ENCODE measurements at places on chromosomes 4 and X.

- no peak for DNase-seq
These were observed 178.3 kb downstream of the SNCA start for GRCh38 chr4:89658701-89659024.

DNA sequence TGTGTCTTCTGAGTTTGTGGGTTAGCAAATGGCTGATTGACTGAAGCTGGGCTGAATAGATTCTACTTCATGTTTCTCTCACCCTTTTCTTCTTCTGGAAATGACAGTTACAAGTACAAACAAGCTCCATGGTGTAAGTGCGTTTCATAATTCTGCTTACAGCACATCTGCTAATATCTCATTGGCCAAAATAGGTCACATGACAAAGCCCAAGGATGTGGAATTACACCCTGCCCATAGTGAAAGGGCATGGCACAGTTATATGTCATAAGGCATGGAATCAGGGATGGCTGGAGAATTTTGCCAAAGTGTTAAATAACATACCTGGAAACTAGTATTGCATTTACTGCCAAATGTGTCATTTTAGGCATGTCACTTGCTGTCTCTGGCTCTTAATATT lies 327.2 kb downstream of the NKX6-1 start:
- no peak for DNase-seq

DNA sequence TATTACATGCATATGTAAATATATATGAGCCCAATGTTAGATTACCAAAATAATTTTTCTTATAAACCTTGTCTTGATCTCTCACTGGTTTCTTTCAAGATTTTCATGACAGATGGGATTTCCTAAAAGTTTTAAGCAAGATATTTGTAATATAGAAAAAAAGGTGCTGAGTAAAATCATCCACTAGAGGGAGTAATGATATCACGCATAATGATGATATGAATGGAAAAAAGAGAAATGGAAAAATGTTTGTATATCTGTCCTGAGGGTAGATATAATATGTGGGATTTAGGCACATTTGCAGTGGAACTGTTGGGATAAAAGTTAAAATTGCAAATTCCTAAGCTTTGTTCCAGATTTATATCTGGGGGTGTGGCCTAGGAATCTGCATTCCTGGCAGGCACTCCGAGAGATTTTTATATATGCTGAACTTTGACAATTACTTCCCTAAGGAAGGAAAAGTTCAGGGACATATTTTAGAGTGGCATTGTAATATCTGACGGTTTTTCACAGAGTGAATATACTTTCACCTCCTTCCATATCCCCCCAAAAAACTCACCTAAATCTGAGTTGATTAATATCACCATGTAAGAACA lies 60.5 kb downstream of the TMA16 start:
- peak; percentile 21 for DNase-seq

- no peak for DNase-seq
These were observed 71.4 kb upstream of the UGT8 start for GRCh38 chr4:114527170-114527569.

DNA sequence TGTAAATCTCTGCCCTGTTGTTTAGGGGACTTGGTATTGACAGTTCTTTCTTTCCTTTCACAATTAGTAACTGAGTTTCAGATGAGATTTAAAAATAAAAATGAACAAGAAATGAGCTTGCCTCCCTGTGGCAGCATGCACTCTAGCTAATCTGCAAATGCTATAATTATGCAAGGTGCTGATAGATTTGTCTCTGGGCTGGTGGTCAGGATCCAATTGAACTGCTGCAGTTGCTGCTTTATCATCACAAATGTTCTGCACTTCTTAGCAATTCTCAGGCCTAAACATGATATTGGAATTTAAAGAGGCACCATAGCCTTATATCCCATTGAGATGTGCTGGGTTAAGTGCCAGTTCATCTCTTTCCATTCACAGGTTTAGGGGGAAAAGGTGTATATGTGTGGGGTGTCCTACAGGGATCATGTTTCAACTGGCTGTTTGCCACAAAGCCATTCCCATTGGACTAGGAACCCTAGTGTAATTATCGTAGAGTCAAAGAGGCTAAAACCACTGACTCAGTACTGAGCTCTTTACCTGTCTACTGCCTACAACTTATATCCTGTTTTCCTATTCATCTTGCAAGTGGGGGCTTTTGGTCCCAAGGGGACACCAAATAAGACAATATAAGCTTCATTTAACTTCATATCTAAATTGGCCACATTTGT lies 260.3 kb upstream of the TEX13A start:
- DNase-seq, result no peak

DNA sequence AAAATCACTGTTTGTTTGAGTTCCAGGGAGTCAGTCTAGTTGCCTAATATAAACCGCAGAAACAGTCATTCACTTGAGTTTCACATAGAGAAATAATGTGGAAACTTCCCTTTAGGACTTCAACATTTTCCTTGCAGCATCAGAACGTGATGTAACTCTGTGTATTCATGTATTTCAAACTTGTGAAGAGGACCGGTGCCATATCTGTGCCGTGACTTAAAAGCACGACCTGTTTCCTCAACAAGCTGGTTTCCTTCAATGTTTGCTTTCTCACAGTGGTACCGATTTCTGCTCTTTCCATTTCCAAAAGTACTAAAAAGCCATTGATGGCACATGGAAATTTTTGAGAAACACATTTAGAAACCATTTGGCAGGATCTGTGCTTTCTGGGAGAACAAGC lies 166.6 kb upstream of the RAPGEF2 start:
- no peak for DNase-seq

GRCh38 chrX:78106651-78106986 lies 2.6 kb downstream of the PGK1 start:
- DNase-seq, result peak; percentile 17

GRCh38 chr4:98232202-98232601 lies 29.0 kb upstream of the RAP1GDS1 start:
- no peak for DNase-seq

DNA sequence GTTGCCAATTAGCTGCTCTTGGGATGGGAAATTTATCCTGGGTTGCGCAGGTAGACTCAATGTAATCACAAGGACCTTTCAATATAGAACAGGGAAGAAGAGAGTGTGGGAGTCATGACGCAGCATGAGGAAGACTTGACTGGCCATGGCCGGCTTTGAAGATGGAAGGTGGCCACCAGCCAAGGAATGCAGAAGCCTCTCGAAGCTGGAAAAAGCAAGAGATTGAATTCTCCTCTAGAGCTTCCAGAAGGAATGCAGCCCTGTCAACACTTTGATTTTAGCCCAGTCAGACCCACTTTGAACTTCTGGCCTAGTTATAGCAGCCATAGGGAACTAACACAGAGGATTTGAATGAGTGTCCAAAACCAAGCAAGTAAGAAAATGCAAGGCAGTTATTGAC lies 14.7 kb upstream of the SH3KBP1 start:
- DNase-seq, result no peak

DNA sequence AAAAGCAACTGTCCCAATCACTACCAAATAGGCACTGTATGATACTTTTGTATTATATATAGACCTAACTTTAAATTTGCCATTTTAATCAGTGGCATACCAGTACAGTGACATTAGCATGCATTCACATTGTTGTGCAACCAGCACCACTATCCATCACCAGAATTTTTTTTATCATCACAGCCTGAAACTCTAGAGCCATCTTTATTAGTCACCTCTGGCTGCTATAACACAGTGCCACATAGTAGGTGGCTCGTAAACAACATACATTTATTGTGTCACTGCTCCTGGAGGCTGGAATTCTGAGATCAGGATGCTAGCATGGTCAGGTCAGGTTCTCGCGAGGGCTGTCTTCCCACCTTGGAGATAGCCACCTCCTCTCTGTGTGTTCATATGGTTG lies 188.4 kb upstream of the GALNT7 start:
- no peak for DNase-seq

GRCh38 chrX:45850197-45850774 lies 649.6 kb upstream of the DIPK2B start:
- no peak for DNase-seq

DNA sequence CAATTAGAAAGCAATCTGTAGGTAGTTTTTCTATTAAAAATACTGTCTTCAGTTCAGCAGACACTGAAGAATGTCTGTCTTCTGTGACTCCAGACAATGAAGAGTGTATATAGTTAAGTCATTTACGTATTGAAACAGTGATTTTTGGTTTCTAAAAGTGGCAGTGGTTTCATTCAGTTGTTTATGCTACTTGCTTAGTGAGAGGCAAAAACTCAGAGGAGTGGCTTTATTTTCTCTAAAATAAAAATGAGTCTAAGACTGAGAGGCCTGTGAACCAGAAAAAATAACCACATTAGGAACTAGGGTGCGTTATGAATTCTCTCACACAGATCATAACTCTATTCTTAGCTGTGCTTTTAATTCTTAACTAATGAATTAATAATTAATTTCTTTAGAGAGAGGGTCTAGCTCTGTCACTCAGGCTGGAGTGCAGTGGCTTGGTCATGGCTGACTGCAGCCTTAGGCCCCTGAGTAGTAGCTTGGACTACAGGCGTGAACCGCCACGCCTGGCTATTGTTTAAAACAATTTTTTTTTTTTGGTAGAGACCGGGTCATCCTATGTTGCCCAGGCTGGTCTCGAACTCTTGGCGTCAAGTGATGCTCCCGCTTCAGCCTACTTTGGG lies 31.4 kb downstream of the FREM3 start:
- DNase-seq, result no peak

DNA sequence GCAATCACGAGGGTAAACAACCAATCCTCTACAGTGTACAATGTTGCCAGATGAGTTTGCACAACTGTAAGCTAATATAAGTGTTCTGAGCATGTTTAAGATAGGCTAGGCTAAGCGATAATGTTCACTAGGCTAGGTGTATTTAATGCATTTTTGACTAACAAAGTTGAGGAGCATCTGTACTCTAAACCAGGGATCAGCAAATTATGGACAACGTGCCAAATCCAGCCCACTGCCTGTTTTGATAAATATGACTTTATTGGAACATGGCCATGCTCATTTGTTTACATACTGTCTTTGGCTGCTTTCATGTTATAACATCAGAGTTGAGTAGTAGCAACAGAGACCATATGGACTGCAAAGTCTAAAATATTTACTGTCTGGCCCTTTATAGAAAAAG lies 46.3 kb upstream of the ARHGEF6 start:
- no peak for DNase-seq

DNA sequence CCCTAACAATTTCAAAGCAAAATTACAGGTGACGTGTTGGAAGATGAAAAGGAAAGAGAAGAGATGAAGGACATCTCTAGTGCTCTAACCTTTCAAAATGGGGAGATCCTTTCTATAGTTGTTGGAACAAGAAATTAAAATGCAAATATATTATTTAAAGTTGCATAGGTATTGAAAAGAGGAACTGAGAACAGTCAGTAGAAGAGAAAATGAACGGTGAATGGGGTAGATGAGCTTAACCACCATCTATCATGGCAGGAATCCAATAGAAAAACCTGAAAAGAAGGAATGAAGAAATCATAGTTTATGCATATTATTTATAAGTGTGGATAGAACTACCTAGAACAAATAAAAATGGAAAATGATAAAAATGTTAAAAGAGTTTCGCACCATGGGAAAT lies 42.0 kb downstream of the ANXA5 start:
- no peak for DNase-seq

DNA sequence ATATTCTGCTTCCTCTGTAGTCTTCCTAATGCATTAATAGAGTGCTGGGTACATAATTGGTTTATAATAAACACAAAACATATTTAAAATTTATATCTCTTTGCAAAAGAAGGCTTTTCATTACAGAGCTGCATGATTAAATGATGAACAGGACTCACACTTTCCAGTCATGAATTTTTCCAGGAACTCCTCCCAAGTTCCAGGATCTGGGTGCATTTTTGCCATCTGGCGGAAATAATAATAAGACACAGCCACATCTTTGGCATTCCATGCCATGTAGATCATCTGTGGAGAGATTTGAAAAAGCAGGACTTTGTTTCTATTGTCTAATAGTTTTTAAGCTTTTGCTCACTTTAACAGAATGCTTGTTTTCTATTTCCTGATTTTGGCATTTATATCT lies 40.2 kb upstream of the SULT1B1 start:
- no peak for DNase-seq

GRCh38 chr4:174435974-174436373 lies 86.3 kb downstream of the HPGD start:
- DNase-seq, result no peak

DNA sequence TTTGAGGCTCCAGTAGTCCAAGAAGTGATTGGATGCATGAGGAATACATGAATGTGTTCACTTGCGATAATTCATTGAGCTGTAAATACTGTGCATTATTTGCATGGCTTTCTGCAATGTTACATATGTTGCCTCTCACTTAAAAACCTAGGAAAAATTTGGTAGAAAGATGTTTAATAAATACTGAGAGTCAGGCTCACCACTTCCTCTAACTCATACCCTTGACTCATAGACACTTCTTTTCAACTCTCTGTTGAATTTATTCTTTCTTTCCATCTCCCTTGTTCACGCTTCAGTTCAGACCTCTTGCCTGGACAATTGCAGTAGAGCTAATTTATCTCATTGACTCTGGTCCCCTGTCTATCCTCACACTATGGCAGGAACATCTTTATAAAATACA lies 35.8 kb upstream of the LEF1 start:
- DNase-seq, result no peak

GRCh38 chr4:117134386-117134785 lies 49.0 kb upstream of the TRAM1L1 start:
- no peak for DNase-seq

GRCh38 chr4:25938787-25939186 lies 24.8 kb downstream of the SMIM20 start:
- DNase-seq, result no peak

DNA sequence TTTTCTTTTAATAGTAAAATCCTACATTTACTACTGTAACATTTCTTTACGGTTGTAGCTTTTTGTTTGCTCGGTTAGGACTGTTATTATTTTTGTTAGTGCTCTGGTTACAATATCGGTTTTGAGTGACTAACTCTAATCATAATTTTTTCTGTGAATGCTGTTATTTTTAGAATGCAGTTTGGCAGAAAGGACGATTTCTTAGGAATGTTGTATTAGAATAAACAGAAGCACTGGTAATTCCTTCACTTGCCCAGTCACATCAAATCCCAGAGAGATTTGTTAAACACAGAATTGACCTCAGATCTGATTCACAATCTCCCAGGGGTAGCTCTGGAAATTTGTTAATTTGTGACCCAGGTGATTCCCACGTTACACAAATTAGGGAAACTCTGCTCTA lies 21.7 kb downstream of the DDIT4L start:
- no peak for DNase-seq

GRCh38 chrX:34578237-34578636 lies 78.8 kb downstream of the TMEM47 start:
- no peak for DNase-seq

GRCh38 chr4:48347282-48347921 lies 6.1 kb downstream of the SLAIN2 start:
- DNase-seq, result no peak

DNA sequence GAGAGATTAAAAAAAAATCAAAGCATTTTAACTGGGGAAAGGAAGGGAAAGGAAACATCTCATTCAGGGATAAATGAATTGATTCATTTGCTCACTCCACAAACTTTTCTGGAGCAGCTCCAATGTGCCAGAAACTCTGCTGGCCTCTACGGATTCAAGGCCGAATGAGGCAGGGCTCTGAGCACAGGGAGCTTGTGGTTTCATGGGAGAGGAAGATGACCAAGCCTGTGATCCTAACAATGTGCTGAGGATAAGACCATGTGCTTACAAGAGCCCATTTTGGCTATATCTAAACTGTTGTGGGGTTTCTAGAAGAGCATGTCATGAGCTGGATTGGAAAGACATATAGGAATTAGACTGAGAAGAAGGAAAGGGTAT lies 137.5 kb downstream of the ZNF674 start:
- no peak for DNase-seq

- no peak for DNase-seq
These were observed 26.8 kb downstream of the FAM114A1 start for GRCh38 chr4:38894322-38894982.

GRCh38 chr4:143021384-143021783 lies 163.3 kb upstream of the USP38 start:
- no peak for DNase-seq
